ENCODE measurements at places on chromosomes 1 and 21.

DNA sequence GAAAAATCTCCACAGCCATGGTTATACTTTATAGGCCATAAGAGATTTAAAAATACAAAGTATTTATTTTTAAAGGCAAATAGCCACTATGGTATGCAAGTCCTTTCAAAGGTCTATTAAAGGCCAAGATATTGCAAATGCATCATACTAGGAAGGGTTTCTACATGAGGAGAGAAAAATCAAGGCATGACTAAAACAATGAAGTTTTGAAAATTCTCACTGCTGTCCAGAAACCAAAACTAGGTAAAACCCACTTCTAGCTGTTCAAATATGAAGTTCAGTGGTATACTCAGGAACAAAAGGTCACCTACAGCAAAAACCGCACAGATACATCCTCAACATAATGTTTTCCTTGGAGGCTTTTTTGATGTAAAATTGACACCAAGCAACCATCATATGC is 75.0 kb downstream of the EPS15 start:
- no peak for DNase-seq

- DNase-seq: no peak
Measured at GRCh38 chr1:66809245-66809644, 8.2 kb upstream of the INSL5 start.

GRCh38 chr1:109659997-109660690 is 4.2 kb downstream of the GSTM4 start:
- no peak for DNase-seq

- no peak for DNase-seq
Measured at GRCh38 chr1:189751311-189751710, 726.4 kb downstream of the BRINP3 start.

GRCh38 chr1:42423681-42424080 is 32.1 kb downstream of the ZMYND12 start:
- no peak for DNase-seq

- DNase-seq: peak; percentile 66
Measured at GRCh38 chr1:19385869-19386591, 73.9 kb downstream of the SLC66A1 start.

GRCh38 chr1:24641646-24642151 is 1.4 kb upstream of the SRRM1 start:
- DNase-seq: peak; percentile 68

DNA sequence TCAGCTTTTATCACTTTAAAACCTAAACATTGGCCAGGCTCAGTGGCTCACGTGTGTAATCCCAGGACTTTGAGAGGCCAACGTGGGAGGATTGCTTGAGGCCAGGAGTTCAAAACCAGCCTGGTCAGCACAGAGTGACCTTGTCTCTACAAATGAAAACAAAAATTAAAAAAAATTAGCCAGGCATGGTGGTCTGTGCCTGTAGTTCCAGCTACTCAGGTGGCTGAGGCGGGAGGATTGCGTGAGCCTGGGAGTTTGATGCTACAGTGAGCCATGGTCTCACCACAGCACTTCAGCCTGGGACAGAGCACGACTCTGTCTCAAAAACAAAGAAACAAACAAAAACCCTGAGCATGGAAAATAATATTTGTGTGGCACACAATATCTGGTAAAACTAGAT is 143.5 kb upstream of the HNRNPU start:
- DNase-seq: no peak

DNA sequence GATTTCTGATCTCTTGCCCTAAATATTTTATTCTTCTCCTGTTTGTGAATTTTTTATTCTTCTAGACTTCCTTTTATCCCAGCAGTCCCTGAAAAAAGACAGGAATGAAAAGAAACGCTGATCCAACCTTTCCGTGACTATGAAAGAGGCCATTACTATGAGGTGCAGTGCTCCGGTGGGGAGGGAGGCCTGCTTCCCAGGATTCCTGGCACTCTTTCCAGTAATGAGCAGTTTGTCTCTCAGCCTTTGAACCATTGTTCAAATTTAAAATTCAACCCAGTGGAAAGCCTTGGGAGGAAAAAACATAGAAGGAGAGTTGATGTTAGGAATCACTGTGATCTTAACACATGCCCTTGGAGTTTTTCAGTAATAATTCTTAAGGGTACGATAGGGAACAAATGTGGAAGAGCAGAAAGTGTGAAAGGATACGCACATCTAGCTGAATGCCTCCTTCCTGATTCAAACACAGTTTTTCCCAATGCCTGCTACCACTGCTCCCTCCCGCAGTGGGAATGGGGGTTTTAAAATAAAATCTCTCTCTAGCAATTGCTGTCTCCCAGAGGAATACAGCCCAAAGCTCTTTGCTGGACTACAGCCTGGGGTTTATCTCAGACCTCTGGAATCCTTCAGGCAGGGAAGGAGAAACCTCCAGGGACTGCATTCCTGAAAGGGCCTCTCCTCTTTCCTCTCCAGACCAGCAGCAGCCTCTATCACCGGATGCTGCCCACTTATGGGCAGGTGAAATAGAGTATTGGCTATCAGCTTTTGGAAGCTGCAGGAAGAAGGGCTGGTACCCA is 6.1 kb downstream of the IER5 start:
- no peak for DNase-seq

DNA sequence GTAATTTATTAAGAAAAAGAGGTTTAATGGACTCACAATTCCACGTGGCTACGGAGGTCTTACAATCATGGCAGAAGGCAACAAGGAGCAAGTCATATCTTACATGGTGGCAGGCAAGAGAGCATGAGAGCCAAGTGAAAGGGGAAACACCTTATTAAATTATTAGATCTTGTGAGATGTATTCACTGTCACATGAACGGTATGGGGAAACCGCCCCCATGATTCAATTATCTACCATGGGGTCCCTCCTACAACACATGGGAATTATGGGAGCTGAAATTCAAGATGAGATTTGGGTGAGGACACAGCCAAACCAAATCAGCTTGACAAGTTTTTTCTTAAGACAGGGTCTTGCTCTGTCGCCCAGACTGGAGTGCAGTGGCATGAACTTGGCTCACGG is 14.3 kb downstream of the DAP3 start:
- no peak for DNase-seq

DNA sequence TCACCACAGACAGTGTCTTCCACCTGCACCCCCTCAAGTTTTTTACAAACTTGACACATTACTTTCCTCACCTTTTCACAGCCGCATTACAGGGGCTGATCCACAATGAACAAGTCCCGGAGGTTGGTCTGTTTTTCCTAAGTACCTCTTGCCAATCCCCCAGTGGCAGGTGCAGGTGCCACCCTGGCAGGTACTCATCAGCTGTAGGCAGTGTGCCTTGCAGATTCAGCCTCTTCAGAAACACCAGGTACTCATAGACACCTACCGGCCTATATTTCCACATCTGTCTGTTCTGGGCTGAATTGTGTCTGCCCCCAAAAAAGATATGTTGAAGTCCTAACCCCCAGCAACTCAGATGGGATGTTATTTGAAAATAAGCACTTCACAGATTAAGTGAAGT is 81.4 kb upstream of the CNIH3 start:
- no peak for DNase-seq

DNA sequence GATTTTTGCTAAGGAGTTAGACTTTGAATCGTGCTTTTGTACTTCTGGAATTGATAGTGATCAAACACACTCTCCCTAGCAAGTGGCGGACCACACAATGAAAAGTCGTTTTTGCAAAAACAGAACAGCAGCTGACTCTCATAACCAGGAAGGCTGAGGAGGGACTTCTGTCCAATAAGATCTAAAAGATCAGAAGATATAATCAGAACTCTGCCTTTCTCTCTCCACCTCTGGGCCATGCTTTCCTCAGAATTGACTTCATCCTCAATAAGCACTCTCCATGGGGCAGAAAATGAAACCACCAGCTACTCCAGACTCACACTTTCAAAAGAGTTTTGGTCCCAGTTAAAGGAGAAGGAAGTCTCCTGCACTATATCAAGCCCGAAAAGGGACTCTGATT is 55.3 kb upstream of the SAMD13 start:
- no peak for DNase-seq

GRCh38 chr21:33286600-33287456 is 20.7 kb downstream of the IL10RB start:
- DNase-seq: no peak

Data from right lobe of liver (tissue), 6 donors.